Gastrocnemius medialis (tissue), 4 donors: ENCODE measurements at places on chromosomes 7 and 10.

DNA sequence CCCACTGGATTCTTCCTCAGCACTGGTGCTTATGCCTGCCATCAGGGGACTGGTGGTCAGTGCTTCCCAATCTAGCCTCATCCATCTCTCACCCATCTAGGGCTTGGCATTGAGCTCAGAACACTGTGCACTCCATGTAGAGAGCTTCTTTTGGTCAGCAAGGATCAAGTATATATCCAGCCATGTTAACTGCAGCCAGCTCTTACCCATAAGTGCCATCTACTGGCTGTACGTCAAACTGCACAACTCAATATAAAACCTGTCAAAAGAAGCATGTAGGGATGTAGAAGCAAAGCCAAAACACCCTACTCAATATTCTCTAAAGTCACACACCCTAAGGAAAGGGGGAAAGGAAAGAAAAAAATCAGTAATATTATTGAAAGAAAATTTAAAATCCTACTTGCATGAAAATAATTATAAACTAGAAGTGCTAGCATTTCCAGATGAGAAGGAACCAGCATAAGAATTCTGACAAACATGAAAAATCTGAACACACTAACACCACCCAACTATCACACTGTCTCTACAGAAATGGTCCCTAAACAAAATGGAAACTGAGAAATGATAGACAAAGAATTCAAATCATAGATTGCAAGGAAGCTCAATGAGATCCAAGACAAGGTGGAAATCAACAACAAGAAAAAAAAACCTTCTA is 531.1 kb upstream of the STEAP1 start:
- DNase-seq, result no peak

DNA sequence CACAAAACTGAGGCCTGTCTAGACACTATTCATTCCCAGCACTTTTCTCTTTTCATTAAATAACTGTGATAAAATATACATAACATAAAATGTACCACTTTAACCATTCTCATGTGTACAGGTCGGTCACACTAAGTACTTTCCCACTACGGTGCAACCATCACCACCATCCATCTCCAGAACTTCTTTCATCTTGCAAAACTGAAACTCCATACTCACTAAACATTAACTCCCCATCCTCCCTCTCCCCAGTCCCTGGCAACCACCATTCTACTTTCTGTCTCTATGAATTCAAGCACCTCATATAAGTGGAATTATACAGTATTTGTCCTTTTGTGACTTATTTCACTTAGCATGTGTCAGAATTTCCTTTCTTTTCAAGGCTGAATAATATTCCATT is 53.0 kb downstream of the ARHGAP12 start:
- DNase-seq, result no peak

DNA sequence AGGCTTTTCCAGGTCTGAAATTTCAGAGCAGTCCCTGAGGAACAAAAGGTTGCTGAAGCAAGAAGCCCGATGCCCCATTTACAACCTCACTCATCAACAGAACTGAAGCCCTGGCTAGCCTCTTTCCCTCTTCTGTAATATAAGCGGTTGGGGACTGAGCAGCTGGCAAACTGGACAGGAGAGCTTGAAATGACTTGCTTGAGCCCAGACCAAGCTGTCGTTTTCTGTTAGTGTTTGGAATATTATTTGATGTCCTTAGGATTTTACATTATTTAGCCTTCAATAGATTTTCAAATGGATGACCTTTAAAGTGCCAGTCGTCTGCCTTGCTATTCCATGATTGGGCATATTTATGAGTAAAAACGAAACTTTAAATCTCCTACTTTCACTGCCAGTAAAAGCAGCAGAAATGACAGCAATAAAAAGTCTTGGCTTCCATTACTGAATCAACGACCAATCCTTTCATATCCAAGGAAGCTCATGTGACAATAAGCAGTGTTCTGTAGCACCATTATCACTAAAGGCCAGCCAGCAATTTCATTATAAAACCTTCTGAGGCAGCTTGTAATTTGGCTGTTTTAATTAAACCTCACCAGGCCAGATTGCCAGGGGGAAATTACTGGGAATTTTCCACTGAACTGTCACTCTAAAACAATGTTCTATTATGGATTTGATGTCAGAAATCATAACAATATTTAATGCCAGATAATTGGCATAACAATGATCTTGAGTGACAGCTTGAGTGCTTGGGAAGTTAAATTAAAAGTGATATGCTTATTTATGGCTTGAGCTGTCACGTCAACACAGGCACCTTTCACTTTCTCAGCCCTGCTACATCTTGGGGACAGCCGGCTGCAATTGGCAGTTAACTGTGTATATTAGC is 85.9 kb downstream of the LSMEM1 start:
- no peak for DNase-seq

GRCh38 chr7:1917221-1918062 is 247.4 kb downstream of the ELFN1 start:
- DNase-seq, result no peak

DNA sequence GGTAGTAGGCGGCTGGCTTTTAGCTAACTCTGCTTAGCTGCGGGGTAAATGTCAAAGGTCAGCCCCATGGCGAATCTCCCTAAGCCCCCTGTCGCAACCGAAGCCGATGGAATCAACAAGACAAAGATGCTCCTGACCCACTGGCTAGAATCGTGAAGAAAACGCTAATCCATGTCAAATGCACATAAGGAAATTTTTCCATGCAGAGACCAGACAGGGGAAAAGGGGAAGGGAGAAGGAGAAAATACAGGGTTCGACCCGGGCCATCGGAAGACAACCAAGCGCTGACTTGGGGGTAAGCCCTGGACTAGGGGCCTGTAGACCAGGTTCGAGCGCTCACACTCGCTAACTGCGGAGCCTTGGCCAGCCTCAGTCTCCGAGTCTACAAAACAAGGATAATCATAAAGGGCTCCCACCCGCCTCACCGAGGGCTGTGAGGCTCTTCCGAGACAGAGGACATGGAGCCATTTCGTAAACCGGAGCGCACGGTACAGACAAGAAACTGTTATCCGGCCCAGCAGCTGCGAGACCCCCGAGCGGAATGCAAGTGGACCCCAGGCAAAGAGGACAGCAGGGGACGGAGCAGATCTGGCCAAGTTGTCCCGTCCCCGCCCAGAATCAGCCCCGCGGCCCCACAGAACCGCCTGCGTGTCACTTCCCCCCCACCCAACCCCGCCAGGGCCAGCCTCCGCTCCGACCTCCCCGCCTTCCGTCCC is 507 bp downstream of the SAR1A start:
- no peak for DNase-seq
